A549 (cell line): ENCODE measurements at places on chromosomes 1 and 21.

- no peak for DNase-seq
Observed at GRCh38 chr1:192887426-192887825, 78.6 kb downstream of the RGS2 start.

DNA sequence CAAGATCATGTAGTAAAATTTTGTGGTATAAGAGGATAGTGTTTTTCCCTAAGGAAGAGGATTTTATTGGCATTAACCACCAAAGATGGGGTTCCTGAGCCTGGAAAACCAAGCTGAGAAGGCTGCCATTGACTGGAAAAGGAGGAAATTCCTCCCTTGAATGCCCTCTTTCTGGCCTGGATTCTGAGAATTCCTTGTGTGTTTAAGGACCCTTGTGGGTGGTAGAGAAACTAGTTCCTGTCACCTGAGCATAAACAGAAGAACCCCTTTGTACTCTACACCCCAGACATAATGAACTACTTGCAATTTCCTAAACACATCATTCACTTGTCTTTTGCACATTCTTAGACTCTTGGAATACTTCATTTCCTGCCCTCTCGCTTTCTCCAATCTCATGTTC lies 33.1 kb upstream of the CEP350 start:
- no peak for DNase-seq

DNA sequence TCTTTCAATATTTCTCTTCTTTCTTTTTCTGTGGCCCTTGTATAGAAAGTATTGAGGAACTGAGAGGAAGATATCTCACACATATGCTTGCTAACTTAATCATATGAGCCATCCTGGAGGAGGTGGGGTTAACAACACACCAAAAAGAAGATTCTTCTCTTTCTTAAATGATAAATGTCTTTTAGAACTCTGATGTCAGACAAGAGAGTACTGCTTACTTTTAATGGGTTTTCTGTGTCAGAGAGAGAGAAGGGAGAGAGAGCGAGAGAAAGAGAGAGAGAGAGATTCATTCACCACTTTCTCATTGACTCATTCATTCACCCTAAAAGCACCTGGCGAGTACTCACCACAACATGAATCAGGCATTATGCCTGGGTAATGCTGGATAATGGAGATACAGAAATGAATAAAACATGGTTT lies 250.3 kb upstream of the SGIP1 start:
- no peak for DNase-seq

GRCh38 chr1:211603191-211603701 lies 24.3 kb upstream of the SLC30A1 start:
- DNase-seq, result no peak

GRCh38 chr1:203126866-203127665 lies 460 bp upstream of the ADORA1 start:
- no peak for DNase-seq

- DNase-seq, result no peak
Observed at GRCh38 chr1:4563586-4563985, 90.8 kb upstream of the AJAP1 start.

- no peak for DNase-seq
Observed at GRCh38 chr1:59025201-59025600, 241.4 kb upstream of the JUN start.

GRCh38 chr1:151809290-151809984 lies 4.2 kb upstream of the LINGO4 start:
- DNase-seq, result no peak

GRCh38 chr1:53060579-53060978 lies 1.4 kb upstream of the PODN start:
- no peak for DNase-seq

DNA sequence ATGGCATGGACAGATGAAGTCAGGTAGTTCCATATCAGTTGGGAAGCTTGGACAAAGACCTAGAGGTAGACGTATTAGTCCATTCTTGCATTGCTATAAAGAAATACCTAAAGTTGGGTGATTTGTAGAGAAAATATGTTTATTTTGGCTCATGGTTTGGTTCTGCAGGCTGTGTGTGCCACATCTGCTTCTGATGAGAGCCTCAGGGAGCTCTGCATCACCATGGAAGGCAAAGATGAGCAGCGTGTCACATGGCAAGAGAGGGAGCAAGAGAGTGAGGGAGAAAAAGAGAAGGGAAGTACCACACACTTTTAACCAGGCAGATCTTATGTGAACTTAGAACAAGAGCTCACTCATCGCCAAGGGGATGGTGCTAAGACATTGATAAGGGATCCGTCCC lies 9.0 kb downstream of the TSACC start:
- DNase-seq, result no peak

GRCh38 chr21:45588086-45588825 lies 46.0 kb upstream of the SLC19A1 start:
- DNase-seq, result no peak

DNA sequence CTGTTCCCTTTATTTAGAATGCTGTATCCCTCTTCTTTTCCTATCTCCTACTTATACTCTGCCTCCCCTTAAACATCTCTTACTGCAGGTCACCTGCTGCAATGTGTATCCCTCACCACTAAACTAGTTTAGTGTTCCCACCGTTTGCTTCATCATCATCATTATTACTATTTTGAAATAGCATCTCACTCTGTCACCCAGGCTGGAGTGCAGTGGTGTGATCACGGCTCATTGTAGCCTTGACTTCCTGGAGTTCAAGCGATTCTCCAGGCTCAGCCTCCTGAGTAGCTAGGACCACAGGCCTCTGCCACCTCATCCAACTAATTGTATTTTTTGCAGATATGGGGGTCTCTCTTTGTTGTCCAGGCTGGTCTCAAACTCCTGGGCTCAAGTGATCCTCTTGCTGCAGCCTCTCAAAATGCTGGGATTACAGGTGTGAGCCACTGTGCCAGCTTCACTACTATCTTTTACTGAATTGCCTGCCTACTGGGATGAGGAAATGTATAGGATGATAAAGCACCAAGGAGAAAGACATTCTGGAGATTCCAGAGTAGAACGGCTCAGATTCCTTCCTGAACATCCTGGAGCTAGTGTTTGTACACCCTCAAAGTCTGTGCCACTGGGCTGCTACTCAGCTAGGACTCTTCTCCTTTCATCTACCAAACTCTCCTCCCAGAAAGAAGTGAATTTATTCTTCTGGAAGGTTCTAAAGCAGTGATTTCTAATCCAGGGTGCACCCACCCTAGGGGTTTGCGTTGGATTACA lies 8.6 kb upstream of the IFNAR1 start:
- no peak for DNase-seq

- DNase-seq, result no peak
Observed at GRCh38 chr1:229035054-229035747, 235.7 kb upstream of the RAB4A start.

GRCh38 chr1:76961181-76961819 lies 94.0 kb downstream of the ST6GALNAC5 start:
- DNase-seq, result no peak

DNA sequence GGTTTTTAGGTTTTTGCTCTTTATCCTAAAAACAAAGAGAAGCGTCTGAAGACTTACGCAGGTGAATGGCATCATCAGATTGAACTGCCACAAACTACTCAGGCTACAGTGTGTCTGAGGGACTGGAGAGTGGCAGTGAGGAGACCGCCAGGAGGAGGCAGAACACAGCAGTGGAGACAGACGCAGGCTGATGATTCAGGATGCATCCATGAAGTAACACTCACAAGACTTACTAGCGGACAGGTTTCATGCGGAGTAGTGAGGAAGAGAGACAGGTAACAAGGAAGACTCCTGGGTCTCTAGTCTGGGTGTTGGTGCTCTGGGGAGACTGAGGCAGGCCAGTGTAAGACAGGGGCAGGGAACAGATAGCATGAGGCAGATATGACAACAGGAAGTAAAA lies 5.7 kb downstream of the HSF2BP start:
- no peak for DNase-seq

DNA sequence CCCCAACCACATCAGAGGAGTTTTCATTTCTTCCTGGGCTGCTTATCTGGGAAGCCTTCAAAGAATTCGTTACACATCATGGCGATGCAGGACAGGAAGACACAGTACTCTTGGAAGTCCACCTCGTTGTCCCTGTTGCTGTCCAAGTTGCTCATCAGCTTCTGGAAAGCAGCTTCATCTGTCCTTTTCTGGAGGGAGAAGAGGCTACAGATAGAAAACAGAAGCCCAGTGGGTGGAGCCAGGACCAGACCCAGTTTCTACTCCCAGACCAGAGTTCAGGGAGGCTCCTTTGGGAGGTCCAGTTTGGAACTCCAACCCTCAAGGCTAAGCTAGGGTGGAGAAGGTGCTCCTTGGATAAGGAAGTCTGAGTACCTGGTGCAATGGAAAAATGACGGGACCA lies 1.9 kb downstream of the S100A4 start:
- no peak for DNase-seq

DNA sequence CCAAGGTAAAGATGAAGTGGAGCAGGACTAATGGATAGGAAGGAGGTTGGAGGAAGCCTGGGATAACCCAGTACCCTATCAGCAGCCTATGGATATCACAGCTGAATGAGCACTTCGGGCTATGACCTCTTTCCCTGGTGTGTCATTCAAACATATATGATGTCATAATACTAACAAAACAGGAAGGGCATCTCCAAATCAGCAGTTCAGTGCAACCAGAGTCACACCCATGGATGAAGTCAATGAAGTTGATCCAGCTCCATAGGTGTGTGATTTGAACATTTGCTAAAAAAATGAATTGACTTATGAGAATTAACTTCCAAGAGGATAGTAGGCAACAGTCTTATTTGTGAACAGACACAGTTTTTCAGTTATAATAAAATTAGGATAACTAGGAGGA lies 1.7 kb upstream of the C1orf116 start:
- DNase-seq, result no peak

- peak; percentile 40 for DNase-seq
Observed at GRCh38 chr1:220685879-220686278, 4.3 kb upstream of the C1orf115 start.

- no peak for DNase-seq
Observed at GRCh38 chr1:28135371-28136168, 40.9 kb downstream of the PTAFR start.

- no peak for DNase-seq
Observed at GRCh38 chr1:57966340-57966739, 542.5 kb upstream of the DAB1 start.

GRCh38 chr1:86502721-86503405 lies 34.1 kb downstream of the CLCA1 start:
- no peak for DNase-seq

DNA sequence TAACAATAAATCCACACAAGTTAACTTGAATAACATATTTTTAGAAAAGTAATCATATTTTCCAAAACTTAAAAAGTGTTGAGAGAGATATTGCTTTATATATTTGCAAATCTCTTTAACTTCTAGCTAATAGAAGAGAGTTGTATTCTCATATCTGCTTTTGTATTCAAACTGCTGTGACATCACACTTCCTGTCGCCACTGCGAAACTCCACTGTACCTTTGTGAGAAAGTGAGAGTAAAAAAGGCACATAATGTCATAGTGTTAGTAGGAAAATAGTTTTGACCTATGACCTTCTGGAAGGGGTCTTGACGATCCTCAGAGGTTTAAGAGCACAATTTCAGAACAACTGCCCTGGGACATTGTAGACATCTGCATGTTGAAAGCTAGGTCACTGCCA lies 21.6 kb downstream of the AK5 start:
- DNase-seq, result no peak

DNA sequence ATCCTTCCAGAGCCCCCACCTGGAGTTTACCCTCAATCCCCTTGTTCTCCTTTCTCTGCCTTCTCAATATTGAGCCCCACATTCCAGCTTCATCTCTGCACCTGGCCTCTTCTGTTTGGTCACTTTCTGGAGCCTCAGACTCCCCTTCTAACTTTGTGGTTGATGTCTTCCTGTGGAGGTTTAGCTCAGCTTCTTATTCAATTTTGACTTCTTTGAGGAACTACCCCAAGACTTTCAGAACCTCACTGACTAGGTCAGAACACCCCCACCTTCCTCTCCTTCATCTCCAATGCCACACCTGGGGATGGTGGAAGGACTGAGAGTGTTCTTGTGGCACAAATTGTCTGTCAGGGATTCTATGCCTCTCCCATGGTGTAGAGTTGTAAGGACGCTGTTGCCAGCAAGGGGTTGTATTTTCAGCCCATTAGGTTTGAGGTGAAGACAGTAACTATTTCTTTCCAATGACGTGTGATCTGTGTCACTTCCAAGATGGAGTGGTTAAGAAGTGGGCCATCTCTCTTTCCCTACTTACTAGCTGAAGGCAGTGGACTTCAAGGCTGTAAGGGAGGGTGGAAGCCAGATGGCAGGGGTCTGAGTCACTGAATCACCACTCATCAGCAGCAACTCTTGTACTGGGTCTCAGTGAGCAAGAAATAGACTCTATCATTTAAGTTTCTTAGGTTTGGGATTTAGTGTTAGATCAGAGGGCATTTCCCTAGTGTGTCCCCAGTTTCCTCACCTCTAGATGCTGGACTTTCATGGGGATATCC lies 80.6 kb downstream of the PAPPA2 start:
- DNase-seq, result no peak

DNA sequence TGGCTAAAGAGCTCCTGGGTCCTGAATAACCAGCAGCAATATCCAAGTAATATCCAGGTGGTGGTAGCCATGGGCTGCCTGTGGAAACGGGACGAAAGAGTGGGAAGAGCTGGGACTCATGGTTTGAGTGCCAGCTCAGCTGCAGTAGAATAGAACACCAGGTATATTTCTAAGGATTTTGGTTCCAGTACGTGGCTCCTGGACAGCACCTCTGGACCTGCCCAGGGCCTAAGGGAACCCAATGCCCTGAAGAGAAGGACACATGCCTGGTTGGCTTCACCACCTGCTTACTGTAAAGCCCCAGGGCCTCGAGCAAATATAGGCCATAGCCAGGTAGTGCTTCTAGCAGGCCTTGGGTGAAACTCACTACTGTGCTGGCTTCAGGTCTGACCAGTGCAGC lies 566.7 kb downstream of the KIF26B start:
- DNase-seq, result no peak
